ENCODE measurements at places on chromosomes 11 and 22. TPM values are rescaled to one million over a fixed set of nuclear protein-coding genes. Genes with fewer than 3 reads are reported as not detected.

- no peak for DNase-seq
Observed at GRCh38 chr11:70762810-70763209, 364.5 kb downstream of the CTTN start.

- DNase-seq, result peak; percentile 42
Observed at GRCh38 chr11:57476757-57477506, 16.6 kb downstream of the RTN4RL2 start.

DNA sequence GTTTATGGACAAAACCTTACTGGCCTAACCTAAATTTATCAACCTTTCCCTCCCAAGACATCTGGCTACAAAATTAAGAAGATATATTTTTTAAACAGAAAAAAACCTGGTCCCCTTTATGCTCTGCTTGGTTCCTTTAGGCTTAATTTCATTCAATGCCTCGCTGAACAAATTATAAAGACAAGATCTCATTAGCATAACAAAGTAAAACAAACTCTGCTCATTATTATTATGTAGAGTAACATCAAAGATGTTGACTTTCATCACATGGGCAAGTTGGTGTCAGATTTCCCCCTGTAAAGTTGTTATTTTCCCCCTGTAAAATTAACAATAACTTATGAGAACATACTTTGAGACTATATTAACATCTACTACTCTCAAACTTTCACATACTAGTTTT is 11.0 kb downstream of the RRAS2 start:
- DNase-seq, result no peak

DNA sequence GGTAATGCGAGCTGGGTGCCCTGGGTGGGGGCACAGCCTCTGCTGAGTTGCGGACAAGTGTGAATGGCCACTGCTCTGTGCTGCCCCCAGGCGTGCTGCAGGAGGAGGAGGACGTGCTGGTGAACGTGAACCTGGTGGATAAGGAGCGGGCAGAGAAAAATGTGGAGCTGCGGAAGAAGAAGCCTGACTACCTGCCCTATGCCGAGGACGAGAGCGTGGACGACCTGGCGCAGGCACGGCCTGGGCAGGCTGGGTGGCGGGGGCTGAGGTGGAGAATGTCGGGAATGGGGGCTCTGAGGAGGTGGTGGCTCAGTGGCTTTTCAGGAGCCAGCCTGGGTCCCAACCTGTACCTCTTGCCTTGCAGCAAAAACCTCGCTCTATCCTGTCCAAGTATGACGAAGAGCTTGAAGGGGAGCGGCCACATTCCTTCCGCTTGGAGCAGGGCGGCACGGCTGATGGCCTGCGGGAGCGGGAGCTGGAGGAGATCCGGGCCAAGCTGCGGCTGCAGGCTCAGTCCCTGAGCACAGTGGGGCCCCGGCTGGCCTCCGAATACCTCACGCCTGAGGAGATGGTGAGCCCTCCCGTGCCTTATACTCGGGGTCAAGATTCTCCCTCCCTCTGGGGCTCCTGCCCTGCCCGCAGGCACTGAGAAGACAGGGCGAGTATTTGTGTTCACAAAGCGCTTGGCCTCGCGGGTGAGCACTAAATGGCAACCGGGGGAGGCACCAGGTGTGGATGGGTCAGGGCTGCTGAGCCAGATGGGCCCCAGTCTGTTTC is 4.6 kb downstream of the SART1 start:
- DNase-seq, result no peak

GRCh38 chr11:106551744-106552673 is 466.3 kb downstream of the GUCY1A2 start:
- DNase-seq, result no peak

VPREB3 gene
- polyA plus RNA-seq, result 1.3 TPM

TRPM5 gene
- 0.69 TPM for polyA plus RNA-seq
